Stimulated activated CD8-positive, alpha-beta memory T cell treated with anti-CD3 and anti-CD28 coated beads, Interleukin-4, amount 100 ng/mL, for 4 hours (primary cell): ENCODE measurements at places on chromosomes 6 and 20.
A peak's percentile ranks its signal among the peaks of the same experiment; 100 is the strongest.

GRCh38 chr6:117974914-117975627 is 68.0 kb downstream of the SLC35F1 start:
- DNase-seq = no peak

DNA sequence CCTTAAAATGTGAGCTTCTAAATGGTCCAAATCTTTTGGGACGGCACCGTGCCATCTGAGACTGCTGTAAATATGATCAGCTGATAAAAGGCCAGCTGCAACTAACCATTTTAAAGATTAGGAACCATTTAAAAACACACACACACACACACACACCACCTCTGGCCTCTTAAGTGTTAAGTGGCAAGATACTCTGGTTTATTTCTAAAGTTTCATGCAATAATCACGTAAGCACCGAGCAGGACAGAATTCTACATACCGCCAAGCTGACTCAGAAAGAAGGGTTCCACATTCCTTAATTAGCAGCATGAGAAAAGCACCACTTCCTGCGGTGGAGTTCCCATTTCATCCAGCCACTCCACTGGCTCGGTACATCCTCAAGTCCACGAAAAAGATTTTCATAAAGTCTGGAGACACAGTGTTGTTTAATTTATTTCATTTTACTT is 17.8 kb upstream of the ZNF217 start:
- no peak for DNase-seq

DNA sequence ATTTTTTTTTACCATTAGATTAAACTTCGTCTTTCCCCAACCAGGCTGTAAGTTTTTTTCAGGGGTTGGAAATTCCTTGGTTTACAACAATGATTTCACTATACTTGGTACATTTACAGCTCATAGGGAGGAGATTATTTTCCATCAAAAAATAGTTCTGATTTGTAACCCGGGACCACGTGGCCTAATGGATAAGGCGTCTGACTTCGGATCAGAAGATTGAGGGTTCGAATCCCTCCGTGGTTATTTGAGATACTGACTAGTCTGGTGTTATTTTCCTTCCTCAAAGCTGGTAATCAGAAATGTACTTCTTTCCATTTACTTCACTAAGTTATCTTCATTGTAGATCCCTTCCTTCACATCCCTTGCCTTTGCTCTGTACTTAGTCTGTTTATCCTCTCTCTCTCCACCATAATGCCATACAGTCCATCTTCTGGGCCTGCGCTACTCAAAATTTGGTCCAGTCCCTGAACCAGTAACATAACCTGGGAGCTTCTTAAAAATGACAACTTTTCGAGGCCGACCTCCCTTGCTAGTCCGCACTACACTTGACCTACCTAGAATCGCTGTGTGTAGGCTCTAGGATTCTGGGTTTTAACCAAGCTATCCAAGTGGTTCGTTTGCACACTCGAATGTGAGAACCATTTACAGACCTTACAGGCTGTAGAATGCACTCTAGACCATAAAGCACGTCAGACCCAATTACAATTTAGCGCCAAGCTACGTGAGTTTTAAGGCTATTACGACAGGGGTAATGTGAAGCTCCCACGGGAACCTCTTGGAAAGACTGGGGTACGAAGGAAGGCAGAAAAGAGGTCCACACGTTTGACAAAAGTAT is 42.1 kb upstream of the BTN3A2 start:
- peak; percentile 48 for DNase-seq

GRCh38 chr20:41958391-41958790 is 340.2 kb upstream of the CHD6 start:
- no peak for DNase-seq

- no peak for DNase-seq
Observed at GRCh38 chr6:156601152-156602065, 175.8 kb upstream of the ARID1B start.

DNA sequence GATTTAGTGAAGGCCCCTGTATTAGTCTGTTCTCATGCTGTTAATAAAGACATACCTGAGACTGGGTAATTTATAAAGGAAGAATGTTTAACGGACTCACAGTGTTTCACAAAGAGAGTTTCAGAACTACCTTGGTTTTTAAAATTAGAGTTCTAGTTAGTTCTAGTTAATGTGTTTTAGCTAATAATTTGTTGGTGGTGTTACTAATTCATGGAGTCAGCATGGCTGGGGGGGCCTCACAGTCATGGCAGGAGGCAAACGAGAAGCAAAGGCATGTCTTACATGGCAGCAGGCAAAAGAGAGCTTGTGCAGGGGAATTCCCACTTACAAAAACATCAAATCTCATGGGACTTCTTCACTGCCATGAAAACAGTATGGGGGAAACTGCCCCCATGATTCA is 12.0 kb upstream of the SLC17A3 start:
- DNase-seq = no peak

DNA sequence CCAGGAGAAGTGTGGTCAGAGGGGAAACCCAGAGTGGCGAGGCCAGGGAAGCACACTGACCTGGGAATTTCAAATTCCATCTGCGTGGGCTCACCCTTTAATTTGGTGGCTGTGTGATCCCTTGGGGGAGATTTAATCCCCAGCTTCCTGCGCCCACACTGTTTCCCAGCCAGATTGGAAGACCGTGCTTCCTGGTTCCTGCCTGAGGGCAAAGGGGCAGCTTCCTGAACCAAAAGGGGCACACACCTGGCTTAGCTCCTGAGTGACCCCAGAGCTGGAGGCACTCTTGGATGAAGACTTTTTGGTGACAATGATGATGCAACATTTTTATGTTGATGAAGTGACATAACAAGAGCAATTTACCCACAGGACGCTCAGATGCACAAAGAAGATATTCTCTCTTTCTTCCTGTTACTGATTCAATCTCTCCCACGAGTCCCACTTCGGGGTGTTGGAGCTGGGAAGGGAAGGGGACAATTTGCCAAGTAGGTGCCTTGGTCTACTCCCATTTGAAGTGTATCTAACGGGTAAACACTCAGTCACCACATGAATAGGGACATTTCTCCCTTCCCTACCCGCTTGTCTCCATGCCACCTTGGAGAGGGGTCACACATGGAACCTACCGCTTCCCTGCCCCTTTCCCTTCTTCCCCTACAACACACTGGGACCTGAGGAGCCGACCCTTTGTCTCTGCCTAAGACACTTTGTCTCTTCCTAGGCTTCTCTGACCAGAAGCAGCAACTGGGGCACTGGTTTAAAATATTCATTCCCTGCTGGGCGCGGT is 28.6 kb upstream of the CDKN1A start:
- no peak for DNase-seq

DNA sequence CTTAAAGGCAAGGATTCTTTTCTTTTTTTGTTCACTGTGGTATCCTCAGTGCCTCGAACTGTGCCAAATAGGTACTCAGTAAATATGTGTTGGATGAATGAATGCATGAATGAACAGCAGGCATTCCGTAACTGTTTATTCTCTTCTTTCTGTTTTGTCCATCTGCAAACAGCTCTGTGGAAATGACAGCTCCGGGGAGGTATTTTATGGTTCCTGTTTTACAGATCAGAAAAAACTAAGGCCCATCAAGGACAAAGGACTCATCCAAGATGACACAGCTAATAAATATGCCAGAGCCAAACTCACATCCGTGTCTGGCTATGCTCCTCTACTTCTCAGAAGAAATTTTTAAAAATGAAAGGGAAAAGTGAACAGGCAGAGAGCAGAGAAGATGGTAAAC is 21.0 kb downstream of the JPH2 start:
- DNase-seq = no peak

GRCh38 chr6:11969092-11969491 is 43.0 kb upstream of the HIVEP1 start:
- DNase-seq = no peak

DNA sequence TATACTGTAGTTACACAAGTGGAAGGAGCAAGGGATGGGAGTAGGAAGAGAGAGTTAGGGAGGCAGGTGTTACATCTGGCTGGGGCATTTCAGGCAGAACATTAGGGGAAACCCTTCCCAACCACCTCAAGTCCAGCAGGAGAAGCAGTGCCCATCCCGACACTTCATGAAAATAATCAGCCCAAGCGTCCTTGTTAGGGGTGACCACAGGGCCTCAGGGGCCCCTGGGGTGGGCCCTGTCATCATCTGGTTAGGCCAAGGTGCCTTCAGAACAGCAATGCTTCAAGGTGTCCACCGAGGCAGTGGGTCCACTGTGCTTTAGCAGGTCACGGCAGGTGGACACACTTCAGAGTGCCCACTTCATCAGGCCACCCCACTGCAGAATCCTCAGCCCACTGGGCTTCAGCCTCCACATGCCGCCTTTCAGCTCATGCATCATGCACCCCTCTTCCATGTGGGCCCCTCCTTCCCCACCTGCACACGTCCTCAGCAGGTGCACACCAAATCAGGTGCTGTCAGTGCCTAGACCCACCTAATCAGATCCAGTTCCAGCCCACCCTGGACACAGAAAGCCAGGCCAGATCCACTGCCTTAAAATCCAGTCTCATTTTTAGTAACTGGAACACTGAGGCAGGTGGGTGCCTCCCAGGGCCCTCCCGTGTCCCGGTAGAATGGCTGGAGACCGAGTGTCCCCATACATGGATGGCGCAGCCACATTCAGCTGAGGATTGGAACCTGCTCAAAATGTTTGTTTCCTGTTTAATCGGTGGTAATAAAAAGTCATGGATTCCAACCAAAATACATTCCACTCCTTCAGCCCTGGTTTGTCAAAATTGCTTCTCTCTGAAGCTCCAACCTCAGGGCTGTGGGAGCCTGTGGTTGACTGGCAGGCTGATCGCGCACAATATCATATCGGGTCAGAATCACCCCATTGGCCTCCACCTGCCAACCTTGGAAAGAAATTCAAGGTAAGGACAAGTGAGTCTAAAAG is 99.5 kb downstream of the ANKRD60 start:
- no peak for DNase-seq

GRCh38 chr20:51586005-51586440 is 43.5 kb upstream of the NFATC2 start:
- no peak for DNase-seq

DNA sequence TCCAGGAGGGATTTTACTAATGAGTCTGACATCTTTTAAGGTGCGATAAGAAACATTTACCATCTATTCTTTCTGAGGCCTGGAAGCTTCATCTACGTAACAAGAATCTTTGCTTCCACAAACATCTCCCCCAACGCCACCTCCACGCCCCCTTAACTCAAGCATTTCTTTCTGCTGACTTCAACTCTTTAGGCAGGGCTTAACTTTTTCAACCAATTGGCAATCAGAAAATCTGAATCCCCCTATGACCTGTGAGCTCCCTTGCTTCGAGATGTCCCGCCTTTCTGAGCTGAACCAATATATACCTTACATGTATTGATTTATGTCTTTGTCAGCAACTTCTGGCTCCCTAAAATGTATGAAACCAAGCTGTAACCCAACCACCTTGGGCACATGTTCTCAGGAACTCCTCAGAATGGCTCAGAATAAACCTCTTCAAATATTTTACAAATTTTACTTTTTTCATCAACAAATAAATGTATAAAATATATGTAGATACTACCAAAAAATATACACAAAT is 11.5 kb downstream of the OR2H2 start:
- no peak for DNase-seq

DNA sequence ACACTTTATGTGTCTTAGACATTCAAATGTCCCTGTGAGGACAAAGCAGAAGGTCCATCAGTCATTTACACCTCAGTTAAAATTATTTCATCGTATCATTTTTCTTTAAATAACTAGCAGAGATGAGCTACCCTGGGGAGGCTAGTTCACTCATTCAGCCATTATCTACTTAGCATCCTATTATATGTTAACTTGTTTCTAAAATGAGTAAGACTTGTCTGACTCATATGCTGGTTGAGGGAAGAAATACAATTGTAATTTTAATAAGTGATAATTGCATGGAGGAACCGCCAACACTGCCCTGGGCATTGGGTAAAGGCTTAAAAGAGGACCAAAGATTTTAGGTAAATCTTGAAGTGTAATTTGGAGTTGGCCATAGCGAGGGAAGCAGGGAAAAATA is 12.4 kb upstream of the PTPRK start:
- DNase-seq = no peak

- DNase-seq = no peak
Observed at GRCh38 chr6:88378639-88379038, 212.5 kb upstream of the CNR1 start.

DNA sequence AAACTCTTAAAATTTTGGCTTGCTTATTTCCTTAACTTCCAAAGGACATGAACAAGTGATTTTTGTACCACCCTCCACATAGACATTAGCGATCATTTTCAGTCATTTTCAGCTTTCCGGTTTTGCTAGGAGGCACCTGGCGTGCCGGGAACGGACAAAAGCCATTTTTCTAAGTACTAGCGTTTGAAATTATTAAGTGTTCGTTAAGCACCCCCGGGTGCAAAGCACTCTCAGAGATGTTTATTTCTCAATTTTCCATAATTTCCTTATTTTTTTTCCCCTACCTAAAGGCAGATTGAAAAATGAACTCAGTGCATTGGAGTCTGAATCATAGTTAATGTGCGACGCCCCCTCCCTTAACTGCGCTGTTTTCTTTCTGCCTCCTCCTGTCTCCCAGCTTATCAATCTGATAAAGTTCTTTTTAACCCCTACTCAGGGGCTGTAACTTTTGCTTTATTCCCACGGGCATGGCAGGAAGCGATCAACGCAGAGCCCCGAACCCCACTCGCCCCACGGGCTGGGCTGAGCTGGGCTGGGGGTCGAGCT is 58.2 kb downstream of the ZNF831 start:
- DNase-seq = no peak

DNA sequence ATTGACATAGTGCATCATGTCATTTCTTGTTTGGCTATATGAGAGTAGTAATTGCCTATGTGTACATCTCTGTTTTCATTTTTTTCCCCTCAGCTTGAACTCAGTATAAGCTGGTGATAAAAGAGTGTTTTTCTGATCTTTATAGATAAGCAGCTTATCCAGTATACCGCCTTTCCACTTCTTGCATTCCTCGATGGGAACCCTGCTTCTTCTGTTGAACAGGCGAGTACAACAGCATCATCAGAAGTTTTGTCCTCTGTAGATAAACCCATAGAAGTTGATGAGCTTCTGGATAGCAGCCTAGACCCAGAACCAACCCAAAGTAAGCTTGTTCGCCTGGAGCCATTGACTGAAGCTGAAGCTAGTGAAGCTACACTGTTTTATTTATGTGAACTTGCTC is 32.3 kb downstream of the HSF2 start:
- DNase-seq = no peak

GRCh38 chr6:747921-748320 is 55.0 kb upstream of the EXOC2 start:
- no peak for DNase-seq

DNA sequence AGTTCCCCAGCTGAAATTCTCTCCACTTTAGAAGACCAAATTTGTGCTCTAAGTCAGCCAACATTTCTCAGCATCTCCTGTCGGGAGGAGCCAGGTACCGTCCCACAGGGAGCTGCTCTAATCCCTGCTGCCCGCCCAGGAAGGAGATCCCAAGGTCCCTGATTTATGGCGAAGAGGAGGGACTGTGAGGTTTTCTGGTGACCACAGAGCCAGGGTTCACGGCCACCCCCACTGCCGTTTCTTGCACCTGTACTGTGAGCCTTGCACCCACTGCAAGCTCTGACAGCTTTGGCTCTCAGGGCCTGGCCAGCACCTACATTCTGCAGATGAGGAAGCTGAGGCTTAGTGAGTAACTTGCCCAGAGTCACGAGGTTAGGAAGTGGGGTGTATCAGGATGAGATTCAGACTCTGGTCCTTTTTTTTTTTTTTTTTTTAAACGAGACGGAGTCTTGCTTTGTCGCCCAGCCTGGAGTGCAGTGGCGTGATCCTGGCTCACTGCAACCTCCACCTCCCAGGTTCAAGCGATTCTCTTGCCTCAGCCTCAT is 34.9 kb downstream of the FOXC1 start:
- DNase-seq = no peak
